ENCODE measurements at places on chromosomes 6 and 20.

DNA sequence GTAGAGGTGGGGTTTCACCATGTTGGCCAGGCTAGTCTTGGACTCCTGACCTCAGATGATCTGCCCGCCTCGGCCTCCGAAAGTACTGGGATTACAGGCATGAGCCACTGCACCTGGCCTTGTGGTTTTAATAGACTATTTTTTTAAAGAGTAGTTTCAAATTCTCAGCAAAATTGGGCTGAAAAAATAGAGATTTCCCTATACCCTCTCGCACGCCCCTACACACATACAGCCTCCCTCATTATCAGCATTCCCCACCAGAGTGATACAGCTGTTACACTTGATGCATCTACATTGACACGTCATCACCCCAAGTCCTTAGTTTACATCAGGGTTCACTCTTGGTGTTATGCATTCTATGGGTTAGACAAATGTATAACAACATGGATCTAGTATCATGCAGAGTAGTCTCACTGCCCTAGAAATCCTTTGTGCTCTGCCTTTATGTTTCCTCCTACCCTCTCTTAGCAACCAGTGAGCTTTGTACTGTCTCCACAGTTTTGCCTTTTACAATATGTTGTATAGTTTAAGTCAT, 103.6 kb downstream of the CDYL start:
- no peak for DNase-seq

DNA sequence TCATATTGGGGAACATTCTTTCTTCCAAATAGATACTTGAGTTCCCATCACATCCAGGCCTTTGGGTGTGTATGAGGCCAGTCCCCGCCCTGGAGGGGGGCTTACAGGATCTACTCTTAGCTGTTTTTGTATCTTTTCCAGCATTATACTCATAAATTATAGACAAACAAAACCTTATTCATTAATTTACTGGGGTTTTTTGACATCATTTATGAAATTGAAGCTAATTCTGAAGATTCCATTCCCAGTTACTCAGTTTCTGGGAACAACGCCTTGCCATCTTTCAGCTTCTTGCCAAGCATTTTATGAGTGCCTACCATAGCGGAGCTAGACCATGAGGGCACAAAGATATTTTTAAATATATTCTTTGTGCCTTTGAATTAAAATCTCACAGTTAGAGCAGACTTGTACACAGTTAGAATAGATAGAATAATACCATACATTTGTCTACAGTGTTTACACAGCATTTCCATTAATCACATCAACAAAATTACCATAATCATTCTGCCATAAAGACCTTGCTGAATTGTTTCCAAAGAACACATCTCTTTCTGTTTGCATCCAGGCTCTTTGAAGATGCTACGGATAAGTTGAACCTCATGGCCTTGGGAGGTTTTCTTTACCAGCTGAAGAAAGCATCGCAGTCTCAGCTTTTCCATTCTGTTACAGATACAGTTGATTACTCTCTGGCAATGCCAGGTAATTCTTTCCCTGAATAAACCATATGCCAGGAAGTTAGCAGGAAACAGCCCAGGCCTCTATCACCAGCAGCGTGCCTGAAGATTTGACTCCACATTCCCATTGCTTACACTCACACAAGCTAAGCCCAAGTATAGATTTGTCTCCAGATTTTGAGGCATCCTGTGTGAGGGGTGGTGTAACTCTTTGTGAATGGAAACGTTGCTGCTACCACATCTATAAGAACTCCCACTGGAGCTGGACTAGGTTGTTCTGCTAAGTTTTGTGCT, 75.4 kb upstream of the PBOV1 start:
- DNase-seq = no peak

DNA sequence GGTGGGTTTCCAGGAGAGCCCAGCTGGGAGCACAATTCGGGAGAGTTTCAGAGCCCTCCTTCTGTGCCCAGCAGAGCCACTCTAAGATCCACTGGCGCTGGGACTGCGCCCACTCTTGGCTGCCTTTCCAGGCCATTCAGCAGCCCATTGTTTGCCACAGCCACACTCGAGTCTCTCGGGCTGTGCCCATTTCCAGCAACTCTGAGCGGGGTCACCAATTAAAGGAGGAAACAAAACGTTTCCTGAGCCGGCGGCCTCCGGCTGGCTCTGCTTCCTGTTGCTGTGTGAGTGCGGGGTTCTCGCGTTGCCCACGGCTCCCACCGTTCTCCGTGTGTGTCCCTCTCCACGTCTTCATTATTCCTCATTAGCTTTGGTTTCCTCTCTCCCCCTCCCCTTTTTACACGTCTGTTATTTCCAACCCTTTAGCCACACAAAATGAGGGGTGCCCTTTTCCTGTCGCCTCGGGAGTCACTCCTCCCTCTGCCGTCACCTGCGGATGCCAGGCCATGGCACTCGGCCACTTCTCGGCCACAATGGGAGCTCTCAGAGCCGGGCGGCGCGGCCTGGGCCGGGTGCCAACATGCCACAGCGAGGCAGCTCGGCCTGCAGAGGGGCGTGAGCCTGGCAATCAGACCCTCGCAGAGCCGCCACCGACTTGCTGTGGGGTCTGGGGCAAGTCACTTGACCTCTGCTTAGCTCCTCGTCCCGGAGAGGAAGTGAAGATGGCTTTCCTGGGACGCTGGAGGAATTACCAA, 94.3 kb upstream of the NKX2-2 start:
- no peak for DNase-seq

- no peak for DNase-seq
Measured at GRCh38 chr6:31723245-31723979, at the start of gene MPIG6B. MPIG6B (plus strand) TSS chr6:31723373; CDS start chr6:31723384, 11 bp downstream.

GRCh38 chr20:58707770-58708169, 15.2 kb downstream of the NPEPL1 start:
- DNase-seq = no peak

DNA sequence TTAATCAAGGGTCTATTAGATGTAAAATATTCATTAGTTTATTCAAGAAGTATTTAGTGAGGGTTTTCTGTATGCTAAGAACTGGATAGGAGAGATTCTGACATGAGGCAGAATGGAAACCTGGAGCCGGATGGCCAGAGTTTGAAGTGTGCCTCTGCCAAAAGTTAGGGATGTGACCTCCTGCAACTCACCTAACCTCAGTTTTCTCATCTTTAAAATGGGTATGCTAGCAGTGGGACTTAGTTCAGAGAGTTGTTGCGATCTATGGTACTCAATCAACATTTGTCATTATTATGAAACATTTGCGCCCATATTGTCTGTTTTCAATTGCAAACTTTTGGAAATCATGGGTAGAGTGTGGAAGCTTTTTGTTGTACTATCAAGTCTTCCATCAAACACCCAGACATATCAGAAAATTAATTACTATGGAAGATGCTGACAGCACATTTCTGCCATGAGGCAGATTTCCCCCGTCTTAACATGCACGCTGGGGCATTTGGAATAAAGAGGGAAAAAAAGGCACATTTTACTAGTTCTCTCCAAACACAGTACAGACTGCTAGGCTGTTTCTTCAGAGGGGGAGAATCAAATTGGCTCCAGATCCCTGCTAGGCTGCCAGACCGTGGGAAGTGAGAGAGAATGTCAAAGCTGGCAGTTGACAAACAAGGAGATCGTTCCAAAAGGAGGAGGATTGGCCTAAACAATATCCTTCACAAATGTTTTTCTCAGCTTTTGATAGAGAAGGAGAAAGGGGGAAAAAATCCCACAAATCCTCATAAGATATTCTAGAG, 205.3 kb upstream of the TSHZ2 start:
- no peak for DNase-seq
